HAP-1 (cell line): ENCODE measurements at places on chromosomes 1 and 21.
A peak's percentile ranks its signal among the peaks of the same experiment; 100 is the strongest.

GRCh38 chr1:10915594-10915993 is 96.9 kb upstream of the TARDBP start:
- no peak for DNase-seq

DNA sequence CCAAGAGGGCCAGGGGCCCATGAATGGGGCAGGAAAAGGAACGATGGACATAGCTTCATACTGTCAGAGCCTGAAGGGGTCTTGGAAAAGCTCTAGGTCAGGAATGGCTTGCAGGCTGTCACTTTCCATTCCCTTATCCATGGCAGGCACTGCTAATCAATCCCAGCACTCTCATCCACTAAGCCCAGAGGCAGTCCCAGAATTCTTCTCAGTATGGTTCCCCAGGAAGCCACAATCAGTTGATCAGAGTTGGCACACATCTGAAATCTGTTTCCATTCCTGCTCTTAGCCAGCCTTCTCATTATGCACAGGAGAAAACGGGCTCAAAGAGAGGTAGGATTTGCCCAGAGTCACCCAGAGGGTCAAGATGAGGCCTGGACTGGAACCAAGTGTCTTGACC is 65.7 kb downstream of the LACTBL1 start:
- DNase-seq, result no peak

GRCh38 chr1:229970714-229971113 is 96.3 kb upstream of the GALNT2 start:
- DNase-seq, result no peak

DNA sequence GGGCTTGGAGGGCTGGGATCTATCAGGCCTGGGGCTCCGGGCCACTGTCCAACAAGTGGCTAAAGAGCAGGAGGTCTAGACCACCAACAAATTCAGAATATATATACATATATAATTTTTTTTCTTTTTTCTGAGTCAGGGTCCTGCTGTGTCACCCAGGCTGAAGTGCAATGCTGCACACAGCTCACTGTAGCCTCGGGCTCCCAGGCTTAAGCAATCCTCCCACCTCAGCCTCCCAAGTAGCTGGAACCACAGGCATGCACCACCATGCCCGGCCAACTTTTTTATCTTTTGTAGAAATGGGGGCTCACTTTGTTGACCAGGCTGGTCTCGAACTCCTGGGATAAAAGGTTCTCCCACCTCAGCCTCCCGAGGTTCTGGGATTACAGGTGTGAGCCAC is 6.8 kb upstream of the LAPTM5 start:
- no peak for DNase-seq

DNA sequence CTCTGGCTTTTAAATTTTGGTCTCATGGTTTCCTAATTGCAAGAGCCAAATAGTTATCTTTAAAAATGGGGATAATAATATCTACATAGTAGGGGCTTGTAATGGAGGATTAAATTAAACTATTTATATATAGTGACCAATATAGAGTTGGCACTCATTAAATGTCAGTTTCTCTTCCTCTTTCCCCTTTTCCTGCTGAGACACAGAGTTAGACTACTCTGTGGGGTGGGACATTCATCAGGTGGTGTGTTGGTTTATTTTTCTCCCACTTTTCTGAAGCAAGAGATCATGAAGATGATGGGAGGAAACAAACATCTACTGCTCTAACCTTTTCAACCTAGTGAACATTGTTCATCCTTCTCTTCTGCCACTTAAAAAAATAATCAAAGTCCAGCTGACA is 17.3 kb upstream of the RAP1A start:
- no peak for DNase-seq

DNA sequence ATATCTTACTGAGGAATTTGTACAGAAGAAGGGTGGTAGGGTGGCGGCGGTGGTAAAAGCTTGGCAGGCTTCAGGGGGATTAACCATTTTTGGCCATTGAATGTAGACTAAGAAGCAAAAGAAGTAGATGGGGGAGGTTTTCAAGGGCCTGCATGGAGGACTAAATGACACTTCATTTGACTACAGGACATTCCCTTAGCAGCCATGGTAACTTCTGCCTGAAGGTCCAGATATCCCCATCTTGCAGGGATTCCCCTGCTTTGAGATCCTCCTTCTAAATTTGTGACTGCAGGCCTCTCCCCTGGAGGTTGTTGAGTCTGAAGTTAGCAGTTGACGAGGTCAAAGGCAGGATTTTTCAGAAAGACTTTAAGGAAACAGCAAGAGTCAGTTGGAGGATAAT is 4.8 kb downstream of the VASH2 start:
- DNase-seq, result no peak

GRCh38 chr1:192639607-192640368 is 3.8 kb downstream of the RGS13 start:
- DNase-seq, result no peak

GRCh38 chr21:45244799-45245340 is 42.8 kb downstream of the POFUT2 start:
- DNase-seq, result no peak

- no peak for DNase-seq
These were observed 8.2 kb upstream of the DYRK1A start for GRCh38 chr21:37358397-37358796.

- no peak for DNase-seq
These were observed 46.5 kb upstream of the KIF26B start for GRCh38 chr1:245108246-245108645.

DNA sequence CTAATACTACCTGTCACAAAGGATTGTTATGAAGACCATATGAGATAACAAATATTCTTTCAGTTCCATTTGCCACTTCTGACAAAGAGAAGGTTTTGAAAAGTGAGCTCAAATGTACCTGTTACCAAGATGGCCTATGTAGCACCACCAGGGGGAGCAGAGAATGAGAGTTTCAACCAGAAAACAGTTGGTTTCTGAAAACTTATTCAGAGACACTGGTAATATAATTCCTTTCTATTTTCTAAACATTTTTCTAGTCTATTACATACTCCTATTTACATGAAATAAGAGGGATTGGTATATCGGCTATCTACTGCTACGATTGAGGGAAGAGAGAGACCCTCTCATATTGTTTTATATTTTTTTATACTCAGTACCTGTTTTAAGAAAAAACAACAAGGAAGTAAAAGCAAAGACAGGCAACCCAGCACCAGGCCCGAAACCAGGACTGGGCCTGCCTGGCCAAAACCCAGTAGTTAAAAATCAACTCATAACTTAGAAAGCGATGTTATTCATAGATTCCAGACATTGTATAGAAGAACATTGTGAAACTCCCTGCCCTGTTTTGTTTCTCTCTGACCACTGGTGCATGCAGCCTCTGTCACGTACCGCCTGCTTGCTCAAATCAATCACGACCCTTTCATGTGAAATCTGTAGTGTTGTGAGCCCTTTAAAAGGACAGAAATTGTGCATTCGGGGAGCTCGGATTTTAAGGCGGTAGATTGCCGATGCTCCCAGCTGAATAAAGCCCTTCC is 48.3 kb downstream of the IL23R start:
- DNase-seq, result peak; percentile 15

DNA sequence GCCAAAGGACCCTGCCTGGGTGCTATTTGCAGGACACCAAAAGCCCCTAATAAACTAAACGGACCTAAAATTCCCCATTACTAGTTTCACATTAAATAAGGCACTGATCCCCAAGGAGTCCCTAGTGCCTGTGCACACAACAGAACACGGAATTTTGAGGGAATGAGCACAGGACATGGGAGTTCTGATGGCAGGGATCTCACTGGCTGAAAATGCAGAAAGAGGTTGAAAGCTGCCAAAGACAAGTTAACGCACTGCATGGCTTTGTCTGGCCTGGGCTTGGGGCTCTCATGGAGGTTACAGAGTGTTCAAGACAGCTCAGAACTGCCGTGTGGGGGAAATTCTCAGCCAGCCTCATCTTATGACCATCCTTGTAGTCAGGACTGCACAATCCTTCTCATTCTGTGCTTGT is 15.6 kb upstream of the ATP1B1 start:
- no peak for DNase-seq

GRCh38 chr1:181504399-181504842 is 21.1 kb downstream of the CACNA1E start:
- DNase-seq, result peak; percentile 34

DNA sequence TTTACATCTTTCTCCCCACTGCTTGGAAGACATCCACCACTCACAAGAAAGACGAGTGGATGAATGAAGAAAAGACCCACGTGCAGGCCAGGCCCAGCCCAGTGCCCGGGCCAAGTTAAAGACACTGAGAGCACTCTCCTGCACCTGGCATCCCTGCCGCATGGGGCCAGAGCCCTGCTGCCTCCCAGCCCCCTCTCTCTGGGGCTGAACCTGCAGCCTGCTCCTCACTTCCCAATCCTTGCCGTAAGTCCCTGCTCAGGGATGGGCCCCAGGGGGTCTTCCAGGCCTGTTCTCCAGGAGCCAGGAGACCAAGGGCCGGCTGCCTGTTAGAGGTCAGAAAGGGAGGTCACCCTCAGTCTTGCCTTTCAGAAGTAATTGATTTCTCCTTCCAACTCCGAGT is 168.5 kb upstream of the ZC3H12A start:
- no peak for DNase-seq

GRCh38 chr1:193179094-193179493 is 7.3 kb downstream of the B3GALT2 start:
- no peak for DNase-seq

DNA sequence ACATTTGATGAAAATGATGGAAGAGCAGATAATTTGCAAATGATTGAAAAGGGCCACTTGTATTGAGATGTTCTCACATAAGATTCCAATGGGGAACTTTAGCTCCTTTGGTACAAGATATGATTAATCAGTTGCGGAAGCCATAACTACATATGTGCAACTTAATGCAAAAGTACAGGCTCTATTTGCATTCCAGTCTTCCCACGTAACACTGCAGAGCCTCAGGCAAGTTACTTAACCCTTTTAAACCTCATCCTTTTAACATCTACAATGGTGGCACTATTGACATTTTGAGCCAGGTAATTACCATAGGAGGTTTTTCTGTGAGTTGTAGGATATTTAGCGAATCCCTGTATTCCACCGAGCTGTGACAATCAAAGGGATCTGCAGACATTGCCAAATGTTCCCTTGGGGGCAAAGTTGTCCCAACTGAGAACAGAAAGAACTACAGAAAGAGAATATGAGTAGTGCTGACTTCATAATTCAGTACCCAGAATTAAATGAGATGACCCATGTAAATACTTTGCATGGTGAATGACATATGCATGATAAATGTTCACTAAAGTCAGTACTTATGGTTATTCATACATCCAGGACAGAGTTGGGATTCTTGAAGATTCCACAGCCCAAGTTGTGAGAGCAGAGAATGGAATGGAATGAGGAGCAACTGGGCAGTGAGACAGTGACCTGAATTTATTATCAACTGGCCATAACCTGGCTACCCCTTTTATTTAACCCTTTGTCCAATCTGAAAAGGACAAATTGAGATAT is 62.6 kb downstream of the SPAG17 start:
- DNase-seq, result no peak

GRCh38 chr1:182611787-182612186 is 7.6 kb upstream of the RGS16 start:
- no peak for DNase-seq

DNA sequence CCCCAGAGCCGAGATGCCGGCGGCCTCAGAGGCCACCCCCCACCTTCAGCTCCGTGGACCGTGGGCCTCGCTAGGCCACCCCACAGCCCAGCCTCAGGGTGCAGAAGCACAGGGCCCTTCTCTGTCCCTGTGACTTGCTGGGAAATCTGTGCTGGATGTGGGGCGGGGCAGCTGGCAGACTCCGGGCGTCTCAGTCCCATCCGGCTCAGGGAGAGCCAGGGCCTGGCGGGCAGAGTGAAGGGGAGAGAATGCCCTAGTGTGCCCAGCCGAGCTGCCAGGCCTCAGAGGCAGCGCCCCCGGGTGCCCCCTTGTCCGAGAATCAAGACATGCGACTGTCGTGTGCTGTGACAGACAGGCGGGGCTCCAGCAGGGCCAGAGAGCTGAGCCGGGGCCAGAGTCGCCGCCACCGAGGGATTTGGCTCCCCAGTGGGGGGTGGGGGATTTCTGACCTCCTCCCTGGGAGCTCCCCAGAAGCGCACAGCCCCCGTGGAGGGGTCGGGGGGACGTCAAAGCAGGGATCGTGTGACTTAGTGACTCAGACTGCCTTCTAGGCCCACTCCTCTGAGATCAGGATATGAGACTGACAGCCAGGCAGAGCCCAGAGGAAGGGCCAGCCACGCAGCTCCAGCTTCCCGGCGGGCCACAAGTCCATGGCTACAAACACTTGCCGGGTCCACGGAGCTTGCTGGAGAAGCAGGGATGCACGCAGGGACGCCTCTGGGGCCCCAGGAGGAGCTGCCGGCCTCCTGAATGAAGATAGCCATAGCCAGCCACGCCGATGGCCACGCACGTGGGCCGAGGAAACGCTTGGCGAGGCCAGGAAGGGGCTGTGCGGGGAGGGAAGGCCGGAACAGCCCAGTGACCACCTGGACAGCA is 11.9 kb downstream of the COL6A1 start:
- DNase-seq, result no peak

GRCh38 chr1:89552471-89553081 is 27.9 kb downstream of the LRRC8B start:
- no peak for DNase-seq

- DNase-seq, result no peak
These were observed 75.2 kb downstream of the MPZL1 start for GRCh38 chr1:167797015-167797414.

DNA sequence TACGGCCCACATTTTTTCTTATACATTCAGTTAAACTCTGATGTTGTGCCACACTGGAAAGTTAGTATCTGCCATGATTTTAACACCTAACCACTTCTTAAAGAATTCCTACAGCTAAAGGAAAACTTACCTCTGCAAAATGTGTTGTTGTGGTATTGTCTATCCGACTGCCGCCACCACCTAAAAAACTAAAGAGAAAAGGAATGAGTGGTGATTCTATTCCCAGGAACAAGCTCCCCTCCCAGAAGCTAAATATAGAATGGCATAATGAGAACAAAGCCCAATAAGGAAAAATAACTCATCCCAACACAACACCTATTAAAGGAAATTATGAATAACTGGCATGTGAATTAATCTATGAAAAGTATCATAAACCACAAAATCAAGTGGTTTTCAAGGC is 39.5 kb downstream of the RNF115 start:
- DNase-seq, result no peak

- DNase-seq, result no peak
These were observed 22.7 kb downstream of the CRYAA start for GRCh38 chr21:43191521-43191920.
